ENCODE measurements at places on chromosomes 7 and 10.

DNA sequence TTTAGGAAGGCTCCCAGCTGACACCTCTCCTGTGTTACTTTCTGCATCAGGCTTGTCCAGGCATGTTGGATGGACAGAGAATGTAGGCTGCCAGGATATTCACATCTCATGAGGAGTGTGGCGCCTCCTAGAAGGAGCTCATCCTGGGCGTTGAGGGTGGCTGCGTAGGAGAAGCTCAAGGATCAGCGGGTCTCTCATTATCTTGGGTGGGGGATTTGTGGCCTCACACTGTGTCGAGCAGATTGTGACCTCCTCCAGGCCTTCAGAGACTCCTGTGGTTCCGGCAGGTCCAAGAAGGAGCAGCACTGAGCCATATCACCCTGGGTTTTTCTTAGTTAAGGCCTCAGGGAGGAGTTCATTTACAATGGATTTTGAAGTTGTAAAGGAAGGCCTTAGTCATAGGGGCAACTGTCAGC is 8.7 kb upstream of the COBL start:
- no peak for DNase-seq

DNA sequence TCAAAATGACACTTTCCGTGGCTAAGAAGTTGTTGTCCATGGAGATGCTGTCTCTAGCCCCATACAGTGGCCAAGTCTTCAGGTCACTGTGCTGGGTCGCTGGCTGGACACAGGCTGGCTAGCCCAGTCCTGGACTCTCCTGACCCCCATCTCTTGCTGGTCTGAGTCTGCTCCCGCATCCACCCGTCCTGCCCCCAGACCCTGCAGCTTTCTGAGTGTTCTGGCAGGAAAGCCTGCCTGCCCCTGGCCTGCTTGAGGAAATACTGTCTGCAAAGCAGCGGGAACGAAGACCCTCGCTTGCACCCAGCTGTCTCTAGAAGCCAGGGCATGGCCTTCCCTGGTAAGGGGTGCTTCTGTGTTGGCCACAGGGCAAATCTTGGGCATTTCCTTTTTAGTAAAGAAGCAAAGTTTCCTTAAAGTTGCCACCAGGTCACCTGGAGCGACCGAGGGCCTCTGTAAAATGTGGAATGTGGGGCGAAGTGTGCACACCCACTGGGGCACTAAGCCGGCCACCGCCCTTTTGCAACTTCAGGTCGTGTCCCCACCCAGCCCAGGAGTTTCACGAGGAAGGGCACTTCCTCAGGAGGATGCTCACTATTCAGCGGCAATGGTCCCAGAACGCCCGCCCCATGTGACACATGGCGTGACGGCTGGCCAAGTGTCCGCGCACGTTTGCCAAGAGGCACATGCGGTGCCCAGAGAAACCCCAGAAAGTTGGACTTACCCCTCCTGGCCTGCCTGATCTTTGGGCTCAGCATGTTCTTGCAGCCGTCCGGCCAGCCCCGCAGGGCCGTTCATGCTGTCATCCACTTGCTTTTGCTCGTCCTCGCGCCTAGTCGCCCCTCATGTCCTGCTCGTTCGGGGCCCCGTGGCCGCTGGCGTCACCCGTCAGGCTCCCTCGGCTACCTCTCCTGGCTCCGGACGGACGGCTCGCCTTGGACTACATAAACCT is 558 bp downstream of the ARHGAP22 start:
- no peak for DNase-seq

DNA sequence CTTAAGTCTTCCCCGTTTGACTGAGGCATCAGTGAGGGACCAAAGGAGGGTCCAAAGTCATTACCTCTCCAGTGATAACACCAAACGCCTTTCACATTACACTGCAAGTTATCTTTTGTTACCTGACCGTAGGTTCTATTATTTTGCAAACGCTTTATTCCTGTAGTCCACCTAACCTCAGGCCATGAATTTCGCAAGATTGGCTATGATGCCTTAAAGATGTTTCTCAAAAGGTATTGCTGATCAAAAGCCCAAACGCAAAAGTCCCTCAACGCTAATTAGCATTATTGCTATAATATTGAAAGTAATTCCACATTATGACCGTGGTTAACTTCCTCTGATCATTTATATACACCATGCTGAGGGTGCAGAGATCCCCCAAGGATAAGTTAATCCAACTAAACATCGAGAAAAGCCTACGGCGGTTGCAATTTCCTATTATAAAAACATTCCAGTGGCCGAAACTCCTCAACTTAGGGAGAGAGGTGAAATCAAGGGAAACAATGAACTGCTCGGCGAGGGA is 649 bp downstream of the DNA2 start:
- no peak for DNase-seq

- DNase-seq: no peak
These were observed 467.3 kb upstream of the MBL2 start for GRCh38 chr10:53239873-53240272.

DNA sequence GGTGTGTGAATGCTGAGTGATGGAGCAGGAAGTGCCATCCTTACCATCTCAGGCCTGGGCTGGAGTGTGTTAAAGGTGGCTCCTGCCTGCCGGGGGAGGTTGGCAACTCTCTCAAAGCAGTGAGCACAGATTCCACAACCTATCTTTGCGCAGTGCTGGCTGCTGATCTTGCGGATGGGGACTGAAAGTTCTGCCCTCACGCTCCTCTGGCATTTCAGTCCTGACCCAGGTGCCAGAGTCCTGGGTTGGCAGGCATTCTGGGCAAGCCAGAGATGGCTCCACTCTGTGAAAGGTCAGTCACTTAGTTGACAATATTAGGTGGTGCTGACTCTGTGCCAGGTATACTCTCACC is 315.5 kb downstream of the RPS24 start:
- no peak for DNase-seq

DNA sequence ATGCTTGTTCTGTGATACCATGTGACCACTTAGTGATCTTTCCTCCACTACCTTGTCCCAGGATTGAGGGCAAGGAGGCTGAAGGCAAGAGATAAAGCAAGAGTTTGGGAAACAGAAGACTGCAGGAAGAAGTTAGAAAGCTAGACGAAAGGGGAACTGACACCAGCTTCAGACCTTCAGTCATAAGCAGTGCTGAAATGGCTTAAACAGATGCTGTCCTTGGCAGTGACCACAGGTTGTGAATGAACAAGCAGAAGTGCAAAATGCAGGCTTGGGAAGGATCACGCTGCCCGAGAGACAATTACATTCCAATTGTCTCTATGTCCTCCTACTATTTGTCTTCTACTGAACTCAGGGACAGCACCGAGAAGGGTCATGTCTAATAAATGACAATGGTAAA is 704.9 kb upstream of the AUTS2 start:
- DNase-seq: peak; percentile 80

- DNase-seq: no peak
These were observed 37.8 kb upstream of the FZD9 start for GRCh38 chr7:73395538-73396503.

- no peak for DNase-seq
These were observed 219.9 kb downstream of the CELF2 start for GRCh38 chr10:11237571-11237970.

DNA sequence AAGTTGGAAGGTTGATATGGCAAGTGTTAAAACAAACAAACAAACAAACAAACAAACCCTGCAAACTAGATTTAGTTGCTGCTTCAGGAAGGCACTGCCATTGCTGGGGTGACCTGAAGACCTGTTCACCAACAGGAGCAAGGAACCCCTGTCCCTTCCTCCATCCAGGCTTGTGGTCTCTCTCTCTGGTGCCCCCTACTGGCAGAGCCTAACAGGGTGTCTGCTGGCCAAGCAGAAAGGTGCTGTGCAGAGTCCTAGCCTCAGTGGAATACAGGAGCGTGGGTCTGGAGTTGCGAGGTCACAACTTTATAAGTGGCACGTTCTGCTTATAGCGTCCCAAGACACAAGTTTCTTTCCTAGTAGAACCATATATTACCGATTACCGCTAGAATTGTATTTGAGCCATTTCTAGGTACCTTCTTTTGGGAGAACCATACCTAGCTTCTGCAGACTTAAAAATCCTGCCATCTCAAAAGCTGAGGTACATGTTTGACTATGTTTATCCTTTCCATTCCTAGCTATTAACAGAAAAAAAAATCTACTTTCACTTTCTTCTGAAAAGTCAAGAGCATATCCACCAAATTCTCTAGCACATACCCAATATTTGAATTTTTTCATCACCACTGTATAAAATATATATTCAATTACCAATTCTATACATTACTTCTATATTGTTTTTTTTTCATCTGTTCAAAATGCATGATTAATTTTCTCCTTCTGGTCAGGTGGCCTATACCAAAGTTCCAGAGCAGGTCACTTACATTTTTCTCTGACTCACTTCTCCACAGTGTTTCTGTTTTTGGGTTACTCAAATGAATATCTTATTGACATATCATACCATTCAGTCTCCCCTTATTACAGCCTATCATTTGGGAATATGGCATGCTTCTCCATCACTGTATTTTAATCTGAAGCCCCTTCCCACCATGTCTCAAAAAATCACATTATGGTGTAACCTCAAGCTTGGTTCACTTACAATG is 29.1 kb upstream of the CALD1 start:
- DNase-seq: no peak

- DNase-seq: no peak
These were observed 18.2 kb upstream of the PARP12 start for GRCh38 chr7:140080919-140081318.

DNA sequence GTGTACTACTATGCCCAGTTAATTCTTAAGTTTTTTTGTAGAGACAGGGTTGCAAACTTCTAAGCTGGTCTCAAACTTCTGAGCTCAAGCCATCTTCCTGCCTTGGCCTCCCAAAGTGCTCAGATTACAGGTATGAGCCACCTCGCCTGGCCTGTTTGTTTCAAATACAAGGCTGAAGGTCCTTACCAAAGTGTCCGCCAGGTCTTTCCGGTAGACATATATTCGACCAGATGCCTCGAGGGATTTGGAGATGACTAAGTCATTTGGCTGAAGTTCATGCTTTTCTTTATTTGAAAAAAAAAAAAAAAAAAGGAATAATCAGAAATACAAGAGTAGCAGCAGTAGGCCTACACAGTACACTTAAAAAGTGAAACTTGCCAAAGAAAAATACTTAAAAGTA is 204.5 kb upstream of the CDCA7L start:
- DNase-seq: no peak

DNA sequence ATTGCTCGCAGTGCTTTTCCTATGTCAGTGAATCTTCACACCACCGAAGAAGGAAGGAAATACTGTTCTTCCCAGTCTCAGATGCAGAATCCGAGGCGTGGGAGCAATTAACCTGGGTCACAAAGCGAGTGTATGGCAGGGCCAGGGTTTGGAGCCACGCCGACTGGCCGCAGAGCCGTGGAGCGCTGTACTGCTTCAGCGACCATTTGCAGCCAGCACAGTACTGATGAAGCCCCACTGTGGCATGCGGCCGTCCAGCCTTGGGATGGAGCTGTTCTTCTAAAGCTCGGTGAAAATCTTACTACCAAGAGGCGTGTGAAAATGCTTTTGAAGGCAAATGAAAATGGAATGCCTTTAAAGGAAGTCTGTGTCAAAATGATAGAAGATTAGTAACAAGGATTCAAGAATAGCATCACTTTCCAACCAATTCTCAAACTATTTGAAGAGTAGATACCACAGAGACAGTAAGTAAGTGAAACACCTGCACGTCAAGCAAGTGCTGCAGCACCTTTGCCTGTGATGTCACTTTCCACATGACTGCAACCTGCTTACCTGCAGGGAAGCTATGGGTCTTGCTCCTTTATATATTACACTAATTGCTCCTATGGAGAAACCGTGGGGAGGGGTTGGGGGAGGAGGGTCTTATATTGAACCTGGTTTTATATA is 4.9 kb downstream of the PPP2R2D start:
- no peak for DNase-seq

- peak; percentile 52 for DNase-seq
These were observed 70.0 kb downstream of the AFAP1L2 start for GRCh38 chr10:114334301-114334700.

GRCh38 chr7:18700147-18700546 is 204.6 kb downstream of the HDAC9 start:
- DNase-seq: no peak

- DNase-seq: no peak
These were observed 29.3 kb downstream of the AP3M1 start for GRCh38 chr10:74121368-74121767.

DNA sequence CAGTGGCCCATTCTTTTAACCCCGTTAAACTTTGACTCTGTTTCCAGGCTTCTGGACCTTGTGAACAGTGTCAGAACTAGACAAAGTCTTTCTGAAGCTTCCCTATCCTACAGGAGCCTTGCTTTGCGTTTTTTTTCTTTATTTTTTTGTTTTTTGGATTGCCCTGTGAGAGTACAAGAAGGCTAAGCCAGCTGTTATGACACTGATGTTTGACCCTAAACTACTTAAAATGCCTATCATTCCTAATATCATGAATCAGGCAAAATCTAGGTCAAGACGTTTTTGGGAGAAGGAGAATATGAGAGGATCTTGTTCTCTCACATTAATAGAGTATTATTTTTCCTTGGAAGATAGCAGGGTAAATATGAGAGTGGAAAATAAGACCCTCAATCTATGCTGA is 79.8 kb downstream of the EPDR1 start:
- no peak for DNase-seq

- no peak for DNase-seq
These were observed 89.7 kb downstream of the PTPRE start for GRCh38 chr10:127996586-127996985.
